ENCODE measurements at places on chromosomes 6 and 20.

DNA sequence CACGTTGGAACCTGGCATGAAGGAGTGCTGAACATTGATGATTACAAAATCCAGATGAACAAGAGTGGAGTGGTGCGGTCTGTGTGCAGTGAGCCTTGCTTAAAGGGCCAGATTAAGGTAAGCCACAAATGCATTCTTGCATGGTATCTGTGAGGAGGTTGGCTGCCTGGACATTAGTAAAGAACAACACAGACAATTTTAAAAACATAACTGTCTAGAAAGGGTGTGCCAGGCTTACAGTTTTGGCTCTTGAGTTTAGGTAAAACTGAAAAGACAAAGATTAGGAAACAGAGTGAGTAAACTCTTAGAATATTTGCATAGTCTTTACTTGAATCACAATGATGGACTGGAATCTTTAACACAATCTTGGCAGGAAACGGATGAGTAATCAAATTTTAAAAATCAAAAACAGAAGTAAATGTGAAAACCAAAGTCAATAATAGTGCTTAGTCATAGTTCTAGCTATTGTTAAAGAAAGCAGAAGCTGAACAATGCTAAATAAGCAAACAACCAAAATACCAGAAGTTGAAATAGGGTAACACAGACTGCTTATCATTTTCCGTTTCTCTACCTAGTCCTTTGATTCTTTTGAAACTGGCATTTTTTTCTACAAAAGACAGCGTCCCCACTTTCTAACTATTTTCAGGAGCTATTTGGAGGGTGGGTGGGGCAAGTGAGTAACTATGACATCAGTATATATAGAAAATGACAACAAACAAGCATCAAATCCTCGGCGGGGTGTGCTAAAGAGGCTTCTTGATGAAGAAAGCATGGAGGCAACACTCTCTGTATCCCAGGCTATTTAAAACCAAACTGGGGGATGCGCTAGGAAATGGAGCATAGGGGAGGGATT is 185.8 kb upstream of the RAB32 start:
- DNase-seq = no peak

- DNase-seq = no peak
These were observed 22.5 kb downstream of the EYA2 start for GRCh38 chr20:46917155-46917554.

- no peak for DNase-seq
These were observed 44.2 kb downstream of the AKAP12 start for GRCh38 chr6:151284012-151284411.

DNA sequence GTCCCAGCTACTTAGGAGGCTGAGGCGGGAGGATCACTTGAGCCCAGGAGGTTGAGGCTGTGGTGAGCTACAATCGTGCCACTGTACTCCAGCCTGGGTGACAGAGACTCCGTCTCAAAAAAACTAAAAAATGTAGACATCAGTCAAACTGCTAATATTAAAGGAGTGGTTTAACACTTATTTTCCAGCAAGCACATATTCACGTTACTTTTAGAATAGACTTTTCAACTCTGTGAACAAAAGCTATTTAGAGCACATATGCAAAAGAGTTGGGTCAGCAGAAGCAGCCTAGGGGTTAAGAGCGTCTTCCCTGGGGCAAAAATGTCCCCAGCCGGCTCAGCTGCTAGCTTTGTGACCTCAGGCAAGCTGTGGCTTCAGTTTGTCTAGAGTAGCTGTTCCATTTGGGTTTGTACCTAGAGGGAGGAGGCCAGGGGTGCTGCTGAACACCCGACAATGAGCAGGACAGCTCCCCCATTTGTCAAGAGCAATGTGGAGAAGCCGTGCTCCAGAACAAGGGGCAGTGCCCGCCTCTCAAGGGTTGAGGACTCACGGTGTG is 62.5 kb upstream of the PTGIS start:
- DNase-seq = no peak

DNA sequence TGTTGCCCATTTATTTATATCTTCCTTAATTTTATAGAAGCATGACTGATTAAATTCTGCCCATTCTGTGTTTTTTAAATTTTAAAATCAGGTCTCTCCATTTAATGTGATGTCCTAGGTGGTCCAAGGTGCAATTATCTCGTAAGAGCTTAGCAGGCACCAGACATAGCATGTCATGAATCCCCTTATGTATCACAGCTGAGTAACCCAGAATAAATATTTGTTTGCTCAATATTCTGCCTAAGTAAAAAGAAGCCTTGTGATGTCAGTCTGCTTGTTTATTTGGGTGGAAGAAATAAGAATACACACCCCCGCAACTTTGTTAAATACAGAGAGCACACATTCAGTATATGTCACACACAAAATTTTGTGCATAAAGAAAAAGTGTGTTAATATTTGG is 211.3 kb downstream of the FARS2 start:
- peak; percentile 54 for DNase-seq

GRCh38 chr6:54299542-54300269 is 8.5 kb upstream of the TINAG start:
- no peak for DNase-seq

DNA sequence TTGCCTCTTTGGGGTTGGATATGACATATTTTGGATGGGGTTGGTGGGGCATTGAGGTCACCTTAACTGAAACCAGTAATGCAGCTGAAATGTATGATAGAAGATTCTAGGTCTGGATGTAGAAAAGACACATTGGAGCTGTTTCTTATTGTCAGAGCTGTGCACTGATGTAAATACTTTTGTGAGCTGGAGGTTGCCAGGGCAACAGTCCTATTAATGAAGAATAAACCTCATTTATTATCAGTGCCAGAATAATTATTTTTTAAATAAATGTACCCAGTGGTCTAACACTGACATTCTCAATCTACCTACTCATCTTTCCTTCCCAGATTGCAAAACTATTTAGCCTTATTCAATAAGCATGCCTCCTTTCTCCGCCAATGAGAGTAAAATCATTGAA is 57.0 kb downstream of the CAP2 start:
- DNase-seq = no peak

GRCh38 chr20:53852691-53853090 is 217.7 kb downstream of the BCAS1 start:
- no peak for DNase-seq

DNA sequence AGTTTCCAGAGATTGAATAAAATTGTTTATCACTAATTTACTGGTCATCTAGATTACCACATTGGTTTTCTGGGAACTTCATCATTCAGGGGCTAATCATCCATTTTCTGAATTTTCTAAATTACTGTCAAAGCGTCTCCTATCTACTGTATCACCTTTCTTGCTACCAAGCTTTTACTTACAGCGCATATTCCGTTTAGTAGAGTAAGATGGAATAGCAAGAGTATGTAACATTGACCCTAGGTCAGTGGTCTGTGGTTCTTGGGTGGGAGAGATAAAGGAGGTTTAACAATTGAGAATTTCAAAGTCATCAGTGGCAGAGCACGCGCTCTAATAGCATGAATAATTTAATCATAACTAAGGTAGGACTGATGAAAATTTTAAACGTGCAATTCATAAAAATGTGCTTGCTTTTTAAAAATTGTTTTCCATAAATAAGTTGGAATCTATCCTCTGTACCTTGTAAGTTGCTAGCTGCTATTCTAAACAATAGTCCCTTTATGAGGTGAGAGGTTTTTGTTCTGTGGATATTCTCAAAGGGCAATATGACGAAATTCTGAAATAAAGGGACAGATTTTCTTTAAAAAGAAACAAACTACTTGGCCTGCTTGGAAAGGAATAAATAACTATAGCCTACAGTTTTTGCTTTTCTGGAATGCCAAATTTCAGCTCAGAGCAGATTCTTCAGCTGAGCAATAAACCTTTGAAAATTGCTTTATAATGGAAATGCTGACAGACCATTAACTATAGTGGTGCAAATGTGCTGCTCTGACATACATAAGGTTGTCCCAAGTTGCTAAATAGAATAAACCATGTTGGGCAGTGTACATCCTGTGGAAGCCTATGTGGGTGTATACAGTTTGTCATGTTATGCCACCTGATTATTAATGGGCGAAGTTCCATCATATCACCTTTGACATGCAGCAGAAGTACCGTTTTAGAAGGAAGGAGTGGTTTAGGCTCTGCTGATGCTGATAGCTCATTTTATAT is 84.1 kb downstream of the ZFAND3 start:
- DNase-seq = no peak

GRCh38 chr6:49519660-49520059 is 19.9 kb downstream of the GLYATL3 start:
- DNase-seq = no peak

DNA sequence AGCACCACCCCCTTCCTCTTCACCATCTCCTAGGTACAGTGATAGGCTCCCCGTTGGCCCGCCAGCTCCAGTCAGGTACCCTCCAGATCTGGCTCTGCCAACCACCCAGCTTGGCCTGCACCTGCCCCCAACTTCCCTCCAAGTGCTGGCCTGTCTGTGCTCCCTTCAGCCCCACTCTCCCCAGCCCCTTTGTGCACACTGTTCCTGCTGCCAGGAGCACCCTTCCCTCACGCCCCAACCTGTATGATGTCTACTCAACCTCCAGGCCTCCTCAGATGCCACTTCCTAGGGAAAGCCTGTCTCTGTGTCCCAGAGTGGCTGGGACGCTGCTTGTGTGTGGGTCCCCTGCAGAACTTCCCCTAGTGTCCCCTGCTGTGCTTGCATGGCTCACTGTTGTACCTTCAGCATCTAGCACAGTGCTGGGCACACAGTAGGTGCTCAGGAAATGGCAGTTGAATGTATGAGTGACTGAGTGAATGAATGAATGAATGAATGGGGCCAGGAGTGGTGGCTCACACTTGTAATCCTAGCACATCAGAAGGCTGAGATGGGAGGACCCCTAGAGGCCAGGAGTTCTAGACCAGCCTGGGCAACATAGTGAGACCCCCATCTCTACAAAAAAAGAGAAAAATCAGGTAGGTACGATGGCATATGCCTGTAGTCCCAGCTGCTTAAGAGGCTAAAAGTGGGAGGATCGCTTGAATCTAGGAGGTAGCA is 3.0 kb downstream of the ZBP1 start:
- no peak for DNase-seq

GRCh38 chr20:8019998-8020247 is 362 bp upstream of the TMX4 start:
- DNase-seq = no peak

GRCh38 chr6:41726876-41727275 is 8.5 kb downstream of the TFEB start:
- DNase-seq = no peak

- DNase-seq = peak; percentile 30
These were observed 5.8 kb upstream of the KIF3B start for GRCh38 chr20:32271620-32272019.

DNA sequence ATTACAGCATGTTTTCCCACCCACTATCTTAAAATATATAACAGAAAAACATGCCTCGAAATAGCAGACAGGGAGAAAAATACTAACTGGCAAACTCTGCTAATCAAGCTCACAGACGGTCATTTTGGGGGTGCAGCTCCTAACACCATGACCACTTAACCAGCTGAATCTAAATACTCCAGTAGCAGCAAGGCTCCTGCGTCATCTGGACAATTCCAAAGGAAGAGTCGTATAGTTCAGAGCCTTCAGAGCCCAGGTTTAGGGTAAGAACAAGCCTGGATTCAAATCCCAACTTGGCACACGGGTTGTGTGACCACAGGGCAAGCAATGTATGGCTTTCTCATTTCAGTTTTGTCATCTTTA is 81.3 kb upstream of the COL21A1 start:
- no peak for DNase-seq

GRCh38 chr6:16872543-16873235 is 111.4 kb upstream of the ATXN1 start:
- no peak for DNase-seq

DNA sequence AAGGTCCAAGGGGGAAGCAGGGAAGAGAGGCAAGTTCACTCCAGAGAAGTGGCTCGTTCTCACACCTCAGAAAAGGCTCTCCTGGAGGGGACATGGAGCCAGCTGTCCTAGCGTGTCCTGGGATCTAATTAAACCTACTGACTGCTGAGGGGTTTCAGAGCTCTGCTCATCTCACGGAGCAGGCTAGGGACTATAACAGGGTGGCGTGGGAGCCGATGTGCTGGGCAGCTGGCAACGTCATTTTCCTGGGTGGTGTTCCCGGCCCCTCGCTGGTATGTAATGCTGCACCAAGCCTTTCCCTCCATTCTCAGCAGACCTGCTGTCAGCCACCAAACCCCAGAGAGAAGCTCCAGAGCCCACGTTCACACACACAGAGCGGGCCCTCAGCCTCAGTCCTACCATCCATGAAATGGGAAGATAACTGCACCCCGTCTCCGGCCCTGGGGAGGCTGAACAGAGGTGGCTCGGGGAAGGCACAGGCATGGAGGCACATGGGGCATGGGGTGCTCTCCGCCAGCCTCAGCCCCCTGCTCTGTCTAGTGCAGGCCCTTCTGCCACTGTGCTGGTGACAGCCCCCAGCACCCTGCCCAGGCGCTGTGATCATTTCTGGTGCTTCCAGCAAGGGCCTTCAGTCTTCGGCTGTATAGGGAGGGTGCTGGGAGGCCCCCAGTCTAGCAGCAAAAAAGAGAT is 1.9 kb downstream of the CST7 start:
- no peak for DNase-seq

DNA sequence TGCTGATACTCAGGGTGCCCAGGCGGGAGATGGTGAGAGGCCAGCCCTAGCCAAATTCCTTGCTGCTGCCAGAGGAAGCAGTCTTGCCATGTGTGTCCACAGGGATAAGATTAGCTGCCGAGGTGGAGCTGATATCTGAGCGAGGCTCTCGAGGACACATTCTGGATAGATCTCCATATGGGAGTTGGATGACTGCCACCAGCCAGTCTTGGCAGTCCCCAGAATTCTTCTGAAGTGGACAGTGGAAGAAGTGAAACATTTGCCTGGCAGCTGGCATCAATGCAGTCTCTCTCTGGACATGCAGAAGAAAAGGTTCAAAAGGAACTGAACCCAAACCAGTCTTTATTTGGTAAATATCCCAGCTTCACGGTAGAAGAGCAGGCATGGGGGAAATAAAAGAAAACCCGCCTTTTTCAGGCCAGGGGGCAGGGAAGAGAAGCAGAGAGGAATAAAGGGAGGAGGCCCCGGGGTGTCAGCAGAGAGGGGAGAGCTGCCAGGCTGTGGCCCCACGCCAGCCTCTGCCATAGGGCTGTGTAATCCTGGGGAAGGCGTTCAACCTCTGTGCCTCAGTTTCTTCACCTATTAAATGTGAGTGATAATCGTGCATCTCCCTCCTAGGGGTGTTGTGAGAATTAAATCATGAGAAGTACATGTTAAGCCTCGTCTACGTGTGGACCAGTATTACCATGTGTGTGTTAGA is 3.7 kb upstream of the FUCA2 start:
- DNase-seq = no peak

DNA sequence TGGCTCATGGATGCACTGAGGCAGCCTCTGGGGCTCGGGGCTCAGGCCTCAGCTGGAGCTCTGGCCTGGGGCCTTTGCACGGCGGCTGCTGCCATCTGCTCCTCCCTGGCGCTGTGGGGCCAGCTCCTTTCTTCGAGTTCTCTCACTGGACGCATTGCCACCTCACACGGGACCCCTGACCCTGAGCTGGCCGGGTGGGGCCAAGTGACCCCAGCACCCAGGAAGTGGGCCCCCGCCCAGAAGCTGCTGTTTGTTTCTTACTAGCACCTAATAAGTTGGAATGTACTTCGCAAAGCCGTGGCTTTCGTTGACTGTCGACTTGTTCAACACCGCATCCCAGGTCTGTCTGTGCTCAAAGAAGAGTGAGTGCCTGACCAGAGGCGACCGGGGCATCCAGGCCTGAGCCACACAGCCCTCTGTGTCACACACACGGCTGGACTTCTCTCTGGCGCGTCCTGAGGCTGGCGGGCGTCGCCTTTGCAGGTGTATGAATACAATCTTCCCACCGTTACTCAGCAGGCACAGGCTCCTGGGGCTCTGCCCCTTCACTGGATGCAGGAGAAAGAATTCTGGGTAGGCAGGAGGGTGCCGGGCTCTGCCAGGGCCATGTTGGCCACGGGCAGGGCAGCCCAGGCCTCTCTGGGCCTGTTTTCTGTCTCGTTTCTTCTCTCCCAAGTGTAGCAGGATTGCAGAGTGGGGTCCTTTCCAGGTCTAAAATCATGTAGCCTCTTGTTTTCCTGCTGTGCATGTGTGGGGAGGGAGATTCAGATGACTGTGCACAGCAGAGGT is 112.9 kb downstream of the DLL1 start:
- no peak for DNase-seq

All from NCI-H1694 (cell line).